ENCODE measurements at places on chromosomes 1 and 21.
A peak's percentile ranks its signal among the peaks of the same experiment; 100 is the strongest.

DNA sequence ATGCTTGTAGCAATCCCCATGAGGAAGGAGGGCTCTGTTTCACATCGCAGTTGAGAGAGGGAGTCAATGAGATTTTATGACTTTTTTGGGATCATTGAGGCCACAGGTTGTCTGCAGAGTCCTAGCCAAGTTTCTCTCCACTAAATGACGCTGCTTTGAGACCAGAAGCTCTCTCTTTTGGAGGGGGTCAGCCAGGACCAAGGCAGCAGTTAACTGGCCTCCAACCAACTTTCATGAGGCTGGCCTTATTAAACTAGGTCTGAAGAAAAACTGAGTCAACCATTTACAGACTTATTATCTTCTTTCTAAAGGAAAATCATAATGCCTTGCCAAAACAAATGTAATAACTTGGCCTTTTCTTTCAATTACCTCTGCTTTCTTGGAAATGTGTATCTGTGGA lies 8.6 kb downstream of the WLS start:
- peaks cover 12% of the 10 kb centered on the region for H3K27me3 ChIP-seq
- no peak overlapping the region for H3K27ac ChIP-seq
- H3K36me3 ChIP-seq, result no peaks in the 10 kb centered on the region
- no peak overlapping the region for H3K4me3 ChIP-seq

DNA sequence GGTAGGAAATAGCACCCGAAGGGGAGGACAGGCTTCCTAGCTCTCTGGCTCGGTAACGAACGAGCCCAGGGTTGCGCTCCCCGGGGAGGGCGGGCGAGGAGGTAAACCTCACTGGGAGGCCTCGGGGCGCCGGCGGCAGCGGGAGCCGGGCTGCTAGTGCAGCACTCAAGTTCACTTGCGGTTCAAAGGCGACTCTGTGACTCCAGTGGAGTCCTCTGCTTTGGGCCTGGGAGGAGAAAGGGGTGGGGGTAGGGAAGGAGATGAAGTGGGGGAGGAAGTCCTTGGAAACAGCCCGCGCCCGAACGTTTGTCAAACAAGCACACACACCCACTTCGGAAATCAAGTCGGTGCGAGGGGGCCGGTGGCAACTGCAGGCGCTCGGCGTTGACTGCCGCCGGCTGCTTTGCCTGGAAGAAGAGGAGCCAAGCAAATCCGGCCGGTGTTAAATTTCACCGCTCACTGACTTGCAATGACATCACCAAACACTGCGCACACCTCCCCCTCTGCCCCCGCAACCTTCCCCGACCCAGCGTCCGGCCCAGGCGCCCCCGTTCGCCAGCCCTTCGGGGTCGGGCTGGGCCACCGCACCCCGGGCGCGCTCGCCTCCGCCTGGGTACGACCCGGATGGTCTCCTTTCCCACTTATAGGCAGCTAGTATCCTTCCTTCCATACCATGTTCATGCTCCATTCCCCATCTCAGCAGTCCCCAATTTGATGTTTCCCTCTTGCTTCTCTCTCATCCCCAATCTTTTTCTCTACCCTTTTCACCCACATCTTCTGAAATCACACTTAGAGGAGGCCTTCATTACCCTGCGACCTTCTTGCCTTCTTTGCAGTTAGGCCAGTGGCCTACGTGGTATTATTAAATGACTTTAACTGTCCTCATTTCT lies at the start of gene COL24A1:
TSS of gene COL24A1 (minus strand) at position 207 of the 890 bp plus-strand sequence. CDS start 376 bp downstream, outside the sequence.
- H3K27me3 ChIP-seq, result peaks cover 44% of the 10 kb centered on the region
- DNase-seq, result no peak
- H3K4me3 ChIP-seq, result peak within 1 kb of the TSS; percentile 58
- H3K4me1 ChIP-seq, result peaks cover 3% of the 10 kb centered on the region
- no peak within 1 kb of the TSS for H3K27ac ChIP-seq

- peaks cover 22% of the 10 kb centered on the region for H3K27me3 ChIP-seq
- DNase-seq, result no peak
- no peaks in the 10 kb centered on the region for H3K36me3 ChIP-seq
- H3K4me1 ChIP-seq, result no peaks in the 10 kb centered on the region
- no peak overlapping the region for H3K27ac ChIP-seq
These were observed 23.5 kb upstream of the PRELP start for GRCh38 chr1:203451836-203452784.

- no peak overlapping the region for H3K4me3 ChIP-seq
- no peak for DNase-seq
- H3K4me1 ChIP-seq, result peaks cover 53% of the 10 kb centered on the region
- H3K27ac ChIP-seq, result peak overlapping the region; percentile 69
These were observed 4.0 kb downstream of the FGR start for GRCh38 chr1:27630859-27631491.

GRCh38 chr1:156733989-156734584 lies 5.5 kb upstream of the ISG20L2 start:
- DNase-seq, result no peak
- H3K36me3 ChIP-seq, result peaks cover 51% of the 10 kb centered on the region
- H3K27me3 ChIP-seq, result no peaks in the 10 kb centered on the region
- peaks cover 20% of the 10 kb centered on the region for H3K4me1 ChIP-seq
- H3K4me3 ChIP-seq, result no peak overlapping the region

DNA sequence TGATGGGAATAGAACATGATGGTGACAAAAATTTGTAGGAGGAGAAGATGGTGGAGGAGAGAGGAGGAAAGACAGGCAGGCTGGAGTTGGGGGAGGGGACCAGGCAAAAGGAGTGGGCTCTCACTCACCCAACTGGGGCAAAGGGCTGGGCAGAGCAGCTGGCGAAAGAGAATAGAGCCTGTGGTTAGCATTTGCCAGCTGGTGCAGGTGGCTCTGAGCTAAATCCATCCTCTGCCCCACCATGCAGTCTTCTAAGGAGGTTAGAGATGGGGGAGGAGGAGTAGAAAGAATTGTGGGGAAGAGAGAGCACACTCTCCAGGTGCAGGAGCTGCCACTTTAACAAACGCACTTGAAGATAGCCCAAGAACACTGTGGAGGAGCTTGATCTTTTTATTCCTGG lies 27.6 kb upstream of the SLAMF1 start:
- H3K27ac ChIP-seq, result no peak overlapping the region
- H3K27me3 ChIP-seq, result no peaks in the 10 kb centered on the region
- H3K4me1 ChIP-seq, result peaks cover 31% of the 10 kb centered on the region
- H3K4me3 ChIP-seq, result no peak overlapping the region

DNA sequence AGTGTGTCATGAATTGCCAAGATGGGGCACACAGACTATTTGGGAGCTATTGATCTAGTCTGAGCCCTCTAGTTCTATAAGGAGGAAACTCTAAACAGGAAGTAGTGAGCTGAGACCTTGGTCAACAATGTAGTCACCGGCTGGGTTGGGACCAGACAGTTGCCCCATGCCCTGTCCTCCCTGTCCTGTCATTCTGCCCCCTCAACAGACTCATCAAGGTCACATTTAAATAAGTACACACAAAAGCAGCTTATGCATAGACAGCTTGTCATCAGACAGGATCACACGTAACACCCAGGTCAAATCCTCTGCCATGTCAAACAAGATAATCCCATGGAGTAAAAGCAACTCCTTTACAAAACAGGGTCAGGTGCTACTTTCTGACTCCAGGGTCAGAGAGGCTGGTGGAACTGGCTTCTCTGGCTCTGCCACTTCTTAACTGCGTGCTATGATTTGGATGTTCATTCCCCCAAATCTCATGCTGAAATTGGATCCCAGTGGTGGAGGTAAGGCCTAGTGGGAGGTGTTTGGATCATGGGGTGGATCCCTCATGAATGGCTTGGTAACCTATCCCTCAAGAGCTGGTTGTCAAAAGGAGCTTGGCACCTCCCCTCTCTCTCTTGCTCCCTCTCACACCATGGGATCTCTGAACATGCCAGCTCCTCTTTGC lies 128.9 kb downstream of the HIVEP3 start:
- no peak overlapping the region for H3K4me3 ChIP-seq
- peaks cover 46% of the 10 kb centered on the region for H3K4me1 ChIP-seq
- H3K27me3 ChIP-seq, result no peaks in the 10 kb centered on the region

GRCh38 chr1:118185084-118185832 lies at the start of gene SPAG17:
Gene SPAG17, minus strand, starts transcription at chr1:118185228. Its CDS starts 71 bp downstream, at chr1:118185157.
- no peak within 1 kb of the TSS for H3K4me3 ChIP-seq
- DNase-seq, result peak; percentile 8
- no peaks in the 10 kb centered on the region for H3K36me3 ChIP-seq
- H3K27me3 ChIP-seq, result no peaks in the 10 kb centered on the region
- no peak within 1 kb of the TSS for H3K27ac ChIP-seq
- H3K4me1 ChIP-seq, result peaks cover 8% of the 10 kb centered on the region

DNA sequence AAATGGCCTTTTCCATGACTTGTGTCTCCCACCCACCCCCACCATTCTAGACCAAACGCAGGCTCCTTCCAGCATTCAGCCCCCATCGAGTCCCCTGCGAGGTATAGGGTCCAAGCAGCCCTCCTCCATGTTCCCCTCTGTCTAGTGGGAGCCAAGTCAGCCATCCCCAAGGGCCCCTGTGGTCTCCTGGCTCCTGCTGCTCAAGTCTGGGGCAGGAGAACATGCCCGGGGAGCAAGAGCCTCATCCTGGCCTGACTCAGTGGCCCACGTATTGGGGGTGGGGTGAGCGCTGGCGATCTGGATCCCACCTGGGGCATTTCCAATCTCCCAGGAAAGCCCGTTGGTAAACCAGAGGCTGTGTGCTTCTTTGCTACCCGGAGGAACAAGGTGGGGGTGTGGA lies 4.1 kb upstream of the PRDM16 start:
- H3K36me3 ChIP-seq, result no peaks in the 10 kb centered on the region
- peaks cover 1% of the 10 kb centered on the region for H3K4me1 ChIP-seq
- H3K27ac ChIP-seq, result no peak overlapping the region
- DNase-seq, result no peak

- peaks cover 6% of the 10 kb centered on the region for H3K27me3 ChIP-seq
- no peak overlapping the region for H3K4me3 ChIP-seq
- H3K36me3 ChIP-seq, result no peaks in the 10 kb centered on the region
- no peak for DNase-seq
- H3K27ac ChIP-seq, result no peak overlapping the region
- H3K4me1 ChIP-seq, result no peaks in the 10 kb centered on the region
These were observed 5.5 kb downstream of the C1QB start for GRCh38 chr1:22658385-22659163.

DNA sequence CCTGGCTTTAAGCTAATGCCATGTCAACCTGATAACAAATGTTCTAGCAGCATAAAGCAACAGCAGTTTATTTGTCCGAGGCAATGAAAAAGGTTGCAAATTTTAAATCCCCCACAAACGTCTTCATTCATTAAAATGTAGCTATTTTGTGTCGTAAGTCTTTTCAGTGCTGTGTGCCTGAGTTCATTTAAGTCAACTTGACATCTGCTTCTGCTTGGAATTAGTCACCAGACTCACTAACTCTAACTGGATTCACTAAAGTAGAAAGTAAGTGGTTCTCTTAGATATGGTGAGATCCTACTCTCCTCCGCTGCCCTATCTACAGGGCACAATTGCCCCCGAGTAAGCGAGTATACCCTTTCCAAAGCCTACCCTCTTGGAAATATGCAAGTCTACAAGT lies 118.4 kb upstream of the CHRM3 start:
- no peaks in the 10 kb centered on the region for H3K36me3 ChIP-seq
- H3K4me3 ChIP-seq, result no peak overlapping the region
- no peak for DNase-seq
- H3K27ac ChIP-seq, result no peak overlapping the region
- no peaks in the 10 kb centered on the region for H3K27me3 ChIP-seq

DNA sequence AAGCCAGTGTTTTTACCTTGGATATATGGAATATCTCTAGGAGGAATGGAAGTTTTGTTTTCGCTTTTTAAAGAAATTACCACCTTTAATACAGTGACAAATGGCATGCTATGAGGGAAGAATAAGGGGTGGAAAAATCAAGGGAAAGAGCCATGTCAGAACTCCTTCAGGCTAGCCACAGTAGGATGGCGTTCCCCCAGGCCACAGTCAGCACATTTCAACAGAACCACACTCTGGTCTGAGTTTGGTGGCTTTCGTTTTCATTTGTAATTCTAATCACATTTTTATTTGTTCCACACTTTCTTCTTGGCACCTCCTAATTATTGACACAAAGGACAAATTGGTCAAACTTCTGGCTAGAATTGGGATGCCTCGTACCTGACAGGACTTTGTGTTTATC lies 60.3 kb upstream of the RCOR3 start:
- DNase-seq, result no peak
- peaks cover 10% of the 10 kb centered on the region for H3K27me3 ChIP-seq
- no peak overlapping the region for H3K27ac ChIP-seq
- H3K4me3 ChIP-seq, result no peak overlapping the region
- no peaks in the 10 kb centered on the region for H3K36me3 ChIP-seq
- no peaks in the 10 kb centered on the region for H3K4me1 ChIP-seq

DNA sequence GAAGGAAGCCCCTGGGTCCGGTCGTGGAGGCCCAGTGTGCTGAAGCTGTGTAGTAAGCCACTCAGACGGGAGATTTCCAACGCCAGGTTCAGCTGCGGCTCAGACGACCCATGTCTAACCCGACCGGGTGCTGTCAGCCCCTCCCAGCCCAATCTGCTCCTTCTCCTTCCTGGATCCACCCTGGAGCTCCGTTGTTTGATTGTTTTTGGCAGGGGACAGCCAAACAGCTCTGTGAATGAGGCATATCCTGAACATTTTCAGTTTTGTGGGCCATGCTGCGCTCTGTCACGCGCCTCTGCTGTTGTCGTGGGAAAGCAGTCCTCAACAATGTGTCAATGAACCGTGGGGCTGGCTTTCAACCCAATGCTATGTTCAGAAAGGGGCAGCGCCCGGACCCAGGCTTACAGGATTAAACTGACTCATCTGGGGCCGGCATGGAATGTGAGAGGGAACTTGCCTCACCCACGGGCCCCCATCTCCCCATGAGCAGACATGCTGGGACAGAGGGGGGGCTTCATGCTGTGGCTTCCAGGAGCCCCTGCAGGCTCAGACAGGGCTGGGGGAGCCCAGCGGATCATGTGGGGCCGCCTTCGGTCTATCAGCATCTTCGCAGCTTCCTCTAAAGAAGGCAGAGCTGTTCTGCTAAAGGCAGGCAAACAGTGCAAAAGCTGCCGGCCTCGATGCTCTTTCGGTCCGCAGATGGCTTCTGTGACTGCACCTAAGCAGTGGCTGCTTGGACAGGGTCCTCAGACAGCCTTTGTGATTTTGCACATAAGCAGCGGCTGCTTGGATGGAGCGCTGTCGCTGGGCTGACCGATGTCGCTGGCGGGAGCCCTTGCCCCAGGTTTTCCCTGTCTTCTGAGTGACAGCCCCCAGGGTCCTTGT lies 101.7 kb downstream of the RIPK4 start:
- no peak overlapping the region for H3K27ac ChIP-seq
- H3K4me3 ChIP-seq, result no peak overlapping the region
- no peaks in the 10 kb centered on the region for H3K27me3 ChIP-seq

DNA sequence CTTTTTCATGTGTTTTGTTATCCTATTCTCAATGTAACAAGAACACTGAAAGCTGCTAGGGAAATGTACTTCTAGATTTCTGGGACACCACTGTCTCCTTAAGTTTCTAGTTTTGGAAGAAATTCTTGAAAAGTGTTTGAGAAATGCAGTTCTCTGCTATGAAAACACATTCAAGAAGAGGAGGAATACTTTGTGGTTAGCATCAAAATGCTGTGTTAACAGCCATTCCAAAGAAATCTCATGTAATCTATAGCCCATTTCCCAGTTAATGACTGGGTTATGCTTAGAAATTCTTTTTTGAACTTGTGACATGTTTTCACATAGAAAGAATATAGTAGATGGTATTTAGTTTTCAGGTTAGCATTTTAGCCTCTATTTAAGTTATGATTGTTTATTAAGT lies 6.0 kb downstream of the RAVER2 start:
- no peak overlapping the region for H3K27ac ChIP-seq
- H3K4me1 ChIP-seq, result peaks cover 2% of the 10 kb centered on the region
- no peak overlapping the region for H3K4me3 ChIP-seq
- H3K27me3 ChIP-seq, result peaks cover 25% of the 10 kb centered on the region
- no peak for DNase-seq
